ENCODE measurements at places on chromosomes 3 and 15.

- no peak for DNase-seq
Observed at GRCh38 chr3:37577697-37578096, 284.0 kb upstream of the CTDSPL start.

DNA sequence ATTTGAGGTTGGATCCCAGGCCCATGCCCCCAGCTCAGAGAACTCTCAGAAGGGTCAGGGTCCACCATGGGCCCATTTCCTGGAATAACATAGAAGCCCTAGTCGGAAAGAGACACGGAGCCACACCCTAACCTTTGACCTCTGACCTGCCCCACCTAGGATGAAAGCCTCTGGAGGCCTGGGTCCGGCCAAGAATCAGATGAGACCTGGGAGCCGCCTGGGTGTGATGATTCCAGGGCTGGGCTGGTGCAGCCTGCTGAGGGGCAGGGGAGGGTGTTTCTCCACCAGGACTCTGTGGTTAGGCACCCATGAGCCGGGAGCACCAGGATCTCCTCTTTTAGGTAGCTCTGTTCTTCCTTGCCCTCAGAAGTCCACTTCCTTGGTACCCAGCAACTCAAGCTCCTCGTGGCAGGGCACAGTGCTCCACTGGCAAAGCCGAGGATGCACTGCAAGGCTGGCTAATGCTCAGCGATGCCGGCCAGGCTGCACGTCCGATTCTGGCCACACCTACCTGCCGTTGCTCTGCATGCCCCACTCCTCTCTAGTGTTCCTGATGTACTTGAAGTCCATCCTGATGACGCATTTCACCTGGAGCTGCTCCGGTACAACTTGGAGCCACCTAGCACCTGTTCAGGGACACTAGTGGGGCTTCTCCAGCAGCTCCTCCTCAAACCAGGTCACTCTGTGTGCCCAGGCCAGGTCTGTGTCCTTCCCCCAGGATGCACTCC lies 57.4 kb downstream of the ZNF445 start:
- DNase-seq, result no peak

GRCh38 chr3:73633916-73634344 lies 9.2 kb upstream of the PDZRN3 start:
- no peak for DNase-seq

- DNase-seq, result no peak
Observed at GRCh38 chr3:104832530-104832929, 534.2 kb upstream of the ALCAM start.

- no peak for DNase-seq
Observed at GRCh38 chr3:149122721-149123578, 6.5 kb upstream of the HPS3 start.

DNA sequence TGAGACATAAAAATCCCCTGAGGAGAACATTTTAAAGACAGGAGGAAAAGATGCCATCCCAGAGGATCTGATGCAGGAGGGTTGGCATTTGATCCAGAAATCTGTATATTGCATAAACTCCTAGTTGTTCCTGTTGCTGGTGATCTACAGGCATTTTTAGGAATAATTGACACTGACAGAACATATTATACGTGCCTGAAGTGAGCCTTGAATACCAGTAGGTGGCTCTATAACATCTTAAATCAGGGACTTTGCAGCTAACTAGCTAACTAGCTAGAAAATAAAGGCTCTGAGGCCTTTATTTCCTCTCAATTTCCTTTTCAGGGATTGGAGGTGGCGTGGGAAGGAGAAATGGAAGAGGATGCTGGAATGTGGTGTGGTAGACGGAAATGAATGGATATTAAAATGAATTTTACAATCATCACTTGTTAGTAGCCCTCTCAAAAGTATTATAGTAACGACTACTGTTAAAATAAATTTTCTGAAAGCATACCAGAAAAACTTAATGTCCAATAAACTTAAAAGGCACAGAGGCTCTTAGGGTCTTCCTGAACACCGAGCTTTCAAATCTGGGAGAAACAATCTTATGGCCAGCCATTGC lies 73.8 kb upstream of the ZBED2 start:
- DNase-seq, result no peak

DNA sequence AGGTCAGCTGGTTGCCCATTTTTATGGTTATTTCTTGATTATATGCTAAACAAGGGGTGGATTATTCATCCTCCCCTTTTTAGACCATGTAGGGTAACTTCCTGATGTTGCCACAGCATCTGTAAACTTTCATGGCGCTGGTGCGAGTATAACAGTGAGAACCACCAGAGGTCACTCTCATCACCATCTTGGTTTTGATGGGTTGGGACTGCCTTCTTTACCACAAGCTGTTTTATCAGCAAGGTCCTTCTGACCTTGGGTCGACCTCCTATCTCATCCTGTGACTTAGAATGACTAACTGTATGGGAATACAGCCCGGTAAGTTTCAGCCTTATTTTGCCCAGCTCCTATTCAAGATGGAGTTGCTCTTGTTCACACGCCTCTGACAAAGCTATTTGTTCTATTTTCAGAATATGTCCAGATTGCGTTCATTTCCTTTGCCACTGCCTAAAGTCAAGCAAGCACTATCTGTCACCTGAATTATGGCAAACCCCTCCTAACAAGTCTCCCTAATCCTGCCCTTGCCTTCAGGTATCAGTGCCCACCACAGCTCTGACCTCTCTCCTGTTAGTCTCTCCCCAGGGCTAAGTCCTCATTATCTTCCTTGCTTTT lies 308.5 kb downstream of the ROBO2 start:
- no peak for DNase-seq
